ENCODE measurements at places on chromosomes 6 and 20.
A peak's percentile ranks its signal among the peaks of the same experiment; 100 is the strongest.

DNA sequence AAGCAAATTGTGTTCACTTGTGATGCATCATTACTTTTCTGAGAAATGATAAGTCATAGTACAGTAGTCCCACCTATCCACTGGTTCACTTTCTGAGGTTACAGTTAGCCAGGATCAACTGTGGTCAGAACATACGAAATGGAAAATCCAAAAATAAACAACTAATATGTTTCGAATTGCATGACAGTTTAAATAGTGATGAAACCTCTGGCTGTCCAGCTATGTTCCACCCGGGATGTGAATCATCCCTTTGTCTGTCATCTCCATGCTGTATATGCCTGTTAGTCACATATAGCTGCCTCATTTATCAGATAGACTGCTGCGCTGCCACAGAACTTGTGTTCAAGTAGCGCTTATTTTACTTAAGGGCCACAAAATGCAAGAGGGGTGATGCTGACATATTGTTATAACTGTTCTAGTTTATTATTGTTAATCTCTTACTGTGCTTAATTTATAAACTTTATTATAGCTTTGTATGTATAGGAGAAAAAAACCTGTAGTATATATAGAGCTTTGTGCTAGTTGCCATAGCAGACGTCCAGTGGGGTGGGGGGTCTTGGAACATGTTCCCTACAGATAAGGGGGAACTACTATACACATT lies 29.2 kb downstream of the AFDN start:
- DNase-seq = no peak

- no peak for DNase-seq
Observed at GRCh38 chr6:89768324-89768723, 51.3 kb downstream of the MDN1 start.

GRCh38 chr6:70790483-70791224 lies 123.0 kb downstream of the SMAP1 start:
- DNase-seq = no peak

DNA sequence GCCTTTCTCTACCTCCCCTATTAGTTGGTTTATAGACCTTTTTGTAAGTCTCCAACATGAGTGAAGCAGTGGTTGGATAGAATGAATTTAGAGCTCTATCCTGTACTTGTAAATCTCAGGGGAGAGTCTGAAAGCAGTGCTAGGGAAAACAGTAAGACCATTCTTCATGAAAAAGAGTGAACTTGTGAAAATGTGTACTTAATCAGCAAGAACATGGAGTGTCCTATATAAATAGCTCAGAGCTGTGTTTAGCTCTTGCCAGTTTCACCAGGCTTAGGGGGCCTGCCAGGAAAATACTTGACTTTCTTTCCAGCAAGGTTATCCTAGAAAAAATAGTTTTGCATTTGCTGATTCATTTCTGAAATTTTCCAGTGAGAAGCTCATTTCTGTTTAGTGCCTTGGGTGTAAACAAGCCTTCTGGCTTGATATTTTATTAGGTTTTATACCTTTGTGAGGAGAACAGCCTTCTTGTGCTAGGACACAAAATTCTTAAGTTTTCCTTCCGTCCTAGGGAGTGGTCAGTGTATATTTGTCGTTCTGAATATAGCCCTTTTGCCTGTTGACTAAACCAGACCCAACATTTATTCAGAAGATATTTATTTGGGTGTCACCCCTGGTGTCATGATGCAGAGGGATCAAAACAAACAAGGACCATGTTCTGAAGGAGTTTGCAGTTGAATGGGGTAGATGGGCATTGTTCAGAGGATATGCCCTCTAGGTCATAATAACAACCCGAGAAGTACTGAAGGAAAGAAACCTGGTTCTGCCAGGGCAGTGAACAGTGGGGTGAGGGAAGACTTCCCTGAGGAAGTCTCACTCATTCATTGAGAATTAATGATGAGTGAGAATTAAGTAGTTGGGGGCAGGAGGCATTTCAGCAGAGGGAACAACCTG lies 7.6 kb downstream of the ARFGEF2 start:
- peak; percentile 56 for DNase-seq

GRCh38 chr6:32081168-32081990 lies 27.8 kb downstream of the TNXB start:
- peak; percentile 87 for DNase-seq

All from left hindlimb (tissue), 1 donor.